NCI-H1436 (cell line): ENCODE measurements at places on chromosomes 2 and 18.

GRCh38 chr18:23629444-23629946, 33.2 kb downstream of the ANKRD29 start:
- DNase-seq: no peak

DNA sequence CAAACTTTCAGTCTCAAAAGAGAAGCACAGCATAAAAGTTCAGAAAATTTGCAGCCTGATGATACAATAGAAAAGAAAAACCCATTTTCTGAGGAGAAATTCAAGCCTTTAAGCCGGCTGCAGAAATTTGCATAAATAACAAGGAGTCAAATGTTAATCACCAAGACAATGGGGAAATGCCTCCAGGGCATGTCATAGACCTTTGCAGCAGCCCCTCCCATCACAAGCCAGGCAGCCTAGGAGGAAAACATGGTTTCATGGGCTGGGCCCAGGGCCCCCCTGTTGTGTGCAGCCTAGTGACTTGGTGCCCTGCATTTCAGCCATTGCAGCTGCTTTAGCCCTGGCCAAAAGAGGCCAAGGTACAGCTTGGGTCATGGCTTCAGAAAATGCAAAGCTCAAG, 54.1 kb upstream of the CAVIN2 start:
- DNase-seq: no peak

DNA sequence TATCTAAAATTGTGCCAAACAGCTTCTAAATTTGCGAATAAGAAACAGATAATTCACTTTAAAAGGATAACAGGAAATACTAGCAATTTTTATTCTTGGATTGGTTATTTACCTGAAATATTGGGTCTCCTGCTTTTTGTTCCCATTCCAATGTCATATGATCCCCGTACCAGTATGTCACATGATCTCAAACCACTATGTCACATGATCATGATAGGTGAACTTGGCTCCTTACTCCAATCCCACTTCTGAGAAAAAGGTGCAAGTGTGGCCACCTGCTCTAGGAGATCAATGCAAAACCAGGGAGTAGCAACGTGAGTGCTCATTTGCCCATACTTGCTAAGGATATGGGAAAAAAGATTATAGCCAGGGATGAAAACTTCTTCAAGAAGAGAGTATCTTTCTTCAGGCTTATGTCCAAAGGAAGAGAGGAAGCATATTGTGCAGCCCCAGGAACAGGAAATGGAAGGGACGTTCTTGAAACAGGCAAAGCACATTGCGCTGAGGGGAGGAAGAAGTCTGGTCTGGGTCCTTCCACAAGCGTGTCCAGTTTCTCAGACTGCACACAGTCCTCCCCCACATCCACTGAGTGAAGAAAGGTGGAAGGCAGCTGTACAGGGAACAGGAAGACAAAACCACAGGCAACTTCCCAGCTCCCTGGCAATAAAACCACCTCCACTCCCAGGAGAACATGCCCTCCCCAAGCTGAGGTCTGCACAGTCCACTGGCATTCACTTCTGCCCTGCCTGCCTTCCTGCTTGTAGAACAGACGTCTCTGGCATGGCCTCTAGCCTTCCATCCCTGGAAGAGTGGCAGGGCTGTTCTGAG, at the start of gene LYG2:
Gene LYG2, minus strand, starts transcription at position 176 of the 828 bp plus-strand sequence. CDS start 1,406 bp downstream, outside the sequence.
- DNase-seq: no peak

DNA sequence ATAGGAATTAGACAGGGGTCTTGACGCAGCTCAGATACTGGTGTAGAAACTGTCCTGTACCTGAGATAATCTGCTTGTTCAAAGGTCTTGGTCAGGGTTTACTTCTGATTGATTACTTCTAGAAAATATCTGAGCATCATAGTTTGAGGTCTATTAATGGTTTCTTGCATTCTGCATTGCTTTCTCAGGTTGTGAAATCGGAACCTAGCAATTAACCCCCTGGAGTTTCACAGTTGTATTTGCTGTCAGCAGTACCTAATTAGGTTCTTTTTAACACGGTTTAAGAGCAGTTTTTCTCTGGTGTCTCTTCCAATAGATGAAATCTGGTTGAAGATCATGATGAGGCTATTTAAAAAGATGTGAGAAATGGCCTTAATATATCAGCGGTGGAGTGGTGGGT, 428.6 kb upstream of the SYT4 start:
- DNase-seq: no peak

GRCh38 chr2:171523088-171524017, 1.1 kb downstream of the CYBRD1 start:
- DNase-seq: no peak
